ENCODE measurements at places on chromosomes 12 and 14.

DNA sequence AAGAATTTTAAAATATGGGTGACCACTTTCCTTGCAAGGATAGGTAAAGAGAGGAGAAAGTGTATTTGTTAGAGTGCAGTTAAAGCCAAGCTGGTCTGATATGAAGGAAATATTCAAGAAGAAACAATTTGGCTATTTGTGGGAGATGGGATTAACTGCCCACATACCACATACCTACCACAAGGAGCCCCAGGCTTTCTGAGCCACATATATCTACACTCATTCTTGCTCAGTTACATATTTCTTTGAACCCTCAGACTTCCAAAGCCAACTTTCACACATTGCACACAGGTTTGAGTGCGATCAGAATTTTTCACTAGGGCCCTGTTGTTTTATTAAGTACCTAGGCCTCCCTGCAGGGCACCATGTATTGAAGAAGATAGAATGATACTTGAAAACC is 330.2 kb downstream of the ZFP36L1 start:
- DNase-seq = peak; percentile 52

GRCh38 chr14:55077170-55078151 is 26.0 kb downstream of the MAPK1IP1L start:
- peak; percentile 77 for DNase-seq

DNA sequence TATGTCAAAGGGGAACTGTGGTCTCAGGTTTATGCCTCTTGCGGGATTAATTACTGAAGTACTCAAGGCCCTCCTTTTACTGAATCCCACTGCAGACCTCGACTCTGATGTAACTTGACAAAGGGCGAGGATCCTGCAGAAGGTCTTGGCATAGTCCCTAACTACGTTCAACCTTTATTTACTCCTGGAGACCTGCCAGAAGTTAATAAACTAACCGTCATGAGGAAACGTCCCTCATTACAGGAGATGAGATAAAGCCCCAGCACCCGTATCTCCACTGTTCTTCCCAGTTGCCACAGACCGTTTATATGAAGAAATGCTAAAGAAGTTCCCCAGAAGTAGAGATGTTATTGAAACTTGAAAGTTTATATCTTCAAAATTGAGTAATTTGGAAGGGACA is 190.9 kb downstream of the ETV6 start:
- no peak for DNase-seq

- DNase-seq = no peak
These were observed 51.4 kb downstream of the PLEKHG7 start for GRCh38 chr12:92753976-92754885.

- DNase-seq = peak; percentile 91
These were observed 101.7 kb upstream of the CLEC14A start for GRCh38 chr14:38357557-38357956.

- DNase-seq = peak; percentile 36
These were observed 523 bp downstream of the WSB2 start for GRCh38 chr12:118060301-118061010.

GRCh38 chr12:58566599-58566998 is 353.7 kb downstream of the LRIG3 start:
- peak; percentile 95 for DNase-seq

DNA sequence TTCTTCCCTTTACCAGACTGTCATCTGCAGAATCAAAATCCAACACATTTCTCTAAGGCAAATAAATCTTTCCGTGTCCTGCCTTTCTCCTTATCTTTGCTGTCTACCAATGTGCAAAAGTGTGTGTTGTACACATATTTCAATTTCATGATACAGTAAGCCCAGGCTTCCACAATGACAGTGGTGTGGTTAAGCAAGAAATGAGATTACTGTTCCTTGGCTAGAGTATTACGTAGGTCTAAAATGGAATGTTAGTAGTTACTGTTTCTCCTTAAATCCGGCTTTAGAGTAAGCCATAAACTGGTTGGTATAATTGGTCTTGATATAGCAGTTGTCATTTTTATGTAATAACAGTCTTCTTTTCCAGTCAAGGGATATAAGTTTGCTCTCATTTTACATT is 82.0 kb downstream of the ACSS3 start:
- DNase-seq = no peak

GRCh38 chr14:90628825-90629224 is 187.4 kb downstream of the TTC7B start:
- no peak for DNase-seq

GRCh38 chr14:56073799-56074198 is 44.4 kb upstream of the PELI2 start:
- no peak for DNase-seq

- DNase-seq = no peak
These were observed 42.6 kb downstream of the LIMA1 start for GRCh38 chr12:50240792-50241114.

- DNase-seq = no peak
These were observed 6.9 kb upstream of the COPS7A start for GRCh38 chr12:6716874-6717437.

- peak; percentile 55 for DNase-seq
These were observed 17.4 kb downstream of the TMPO start for GRCh38 chr12:98532687-98533304.

GRCh38 chr12:101459642-101460346 is 15.3 kb upstream of the SPIC start:
- no peak for DNase-seq

GRCh38 chr12:25639406-25639805 is 86.3 kb upstream of the LMNTD1 start:
- DNase-seq = no peak

- no peak for DNase-seq
These were observed 74.9 kb downstream of the DIO2 start for GRCh38 chr14:80136358-80136757.

DNA sequence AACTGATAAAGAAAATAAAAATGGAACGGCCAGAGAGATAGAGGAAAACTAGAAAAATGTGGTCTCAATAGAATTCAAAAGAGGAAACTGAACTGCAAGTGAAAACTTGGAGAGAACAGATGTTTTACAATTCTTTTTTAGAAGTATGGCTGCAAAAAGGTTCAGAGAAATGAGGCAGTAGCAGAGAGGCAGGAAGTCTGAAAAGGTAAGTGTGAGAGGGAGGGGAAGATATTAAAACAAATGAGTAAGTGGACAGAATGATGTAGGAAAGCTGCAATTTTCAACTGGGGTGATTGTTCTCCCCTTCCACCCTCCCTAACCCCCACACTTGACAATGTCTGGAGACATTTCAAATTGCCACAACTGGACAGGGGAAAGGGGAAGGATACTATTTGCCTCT is 12.9 kb downstream of the BTBD7 start:
- no peak for DNase-seq

Data from fibroblast of skin of right biceps (primary cell).